ENCODE measurements at places on chromosomes 4 and X. TPM values are rescaled to one million over a fixed set of nuclear protein-coding genes. Genes with fewer than 3 reads are reported as not detected.
A peak's percentile ranks its signal among the peaks of the same experiment; 100 is the strongest.

The GUCY1A1 gene
- 4.0 TPM for total RNA-seq

The ENPEP gene
- 1.4 TPM for total RNA-seq

The F11 gene
- total RNA-seq, result 0.53 TPM

The TCEAL6 gene
- total RNA-seq, result not detected

DNA sequence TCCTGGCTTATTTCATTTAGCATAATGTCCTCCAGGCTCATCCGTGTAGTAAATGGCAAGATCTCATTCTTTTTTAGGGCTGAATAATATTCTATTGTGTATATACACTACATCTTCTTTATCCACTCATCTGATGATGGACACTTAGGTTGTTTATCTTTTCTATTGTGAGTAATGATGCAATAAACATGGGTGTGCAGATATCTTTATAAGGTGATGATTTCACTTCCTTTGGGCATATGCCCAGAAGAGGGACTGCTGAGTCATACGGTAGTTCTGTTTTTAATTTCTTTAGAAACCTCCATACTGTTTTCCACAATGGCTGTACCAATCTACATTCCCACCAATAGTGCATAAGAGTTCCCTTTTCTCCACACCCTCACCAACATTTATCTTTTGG, 317.6 kb upstream of the CNKSR2 start:
- no peak for DNase-seq
- no peak overlapping the region for H3K4me3 ChIP-seq
- no peaks in the 10 kb centered on the region for H3K27me3 ChIP-seq
- H3K27ac ChIP-seq, result no peak overlapping the region
- peaks cover 5% of the 10 kb centered on the region for H3K36me3 ChIP-seq

DNA sequence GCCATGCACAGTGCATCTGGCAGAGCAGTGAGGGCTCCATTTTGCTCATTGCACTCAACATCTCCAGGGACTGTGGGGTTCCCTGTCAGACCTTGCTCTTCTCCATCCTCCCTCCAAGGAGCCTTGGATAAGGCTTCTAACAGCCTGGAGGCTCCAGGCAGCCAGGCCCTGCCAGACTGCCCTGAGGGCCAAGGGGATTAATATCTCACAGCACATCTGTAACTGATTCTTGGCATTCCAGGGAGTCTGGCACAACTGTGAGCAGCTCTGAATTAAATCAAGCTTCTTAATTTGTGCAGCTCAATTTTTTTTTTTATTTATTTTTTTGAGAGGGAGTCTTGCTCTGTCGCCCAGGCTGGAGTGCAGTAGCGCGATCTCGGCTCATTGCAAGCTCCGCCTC, 224.5 kb upstream of the PGRMC2 start:
- H3K27me3 ChIP-seq, result no peaks in the 10 kb centered on the region
- DNase-seq, result no peak
- no peak overlapping the region for H3K4me3 ChIP-seq
- no peak overlapping the region for H3K27ac ChIP-seq
- H3K4me1 ChIP-seq, result peaks cover 2% of the 10 kb centered on the region

GRCh38 chr4:26023203-26023972, 109.4 kb downstream of the SMIM20 start:
- H3K27me3 ChIP-seq, result peaks cover 10% of the 10 kb centered on the region
- no peak for DNase-seq
- no peak overlapping the region for H3K4me3 ChIP-seq
- no peak overlapping the region for H3K27ac ChIP-seq
- peaks cover 41% of the 10 kb centered on the region for H3K4me1 ChIP-seq
- H3K36me3 ChIP-seq, result no peaks in the 10 kb centered on the region

GRCh38 chrX:70132877-70133302, 357 bp upstream of the IGBP1 start:
- no peaks in the 10 kb centered on the region for H3K27me3 ChIP-seq
- H3K4me3 ChIP-seq, result peak overlapping the region; percentile 99
- peaks cover 3% of the 10 kb centered on the region for H3K36me3 ChIP-seq
- peaks cover 6% of the 10 kb centered on the region for H3K4me1 ChIP-seq
- no peak for DNase-seq

DNA sequence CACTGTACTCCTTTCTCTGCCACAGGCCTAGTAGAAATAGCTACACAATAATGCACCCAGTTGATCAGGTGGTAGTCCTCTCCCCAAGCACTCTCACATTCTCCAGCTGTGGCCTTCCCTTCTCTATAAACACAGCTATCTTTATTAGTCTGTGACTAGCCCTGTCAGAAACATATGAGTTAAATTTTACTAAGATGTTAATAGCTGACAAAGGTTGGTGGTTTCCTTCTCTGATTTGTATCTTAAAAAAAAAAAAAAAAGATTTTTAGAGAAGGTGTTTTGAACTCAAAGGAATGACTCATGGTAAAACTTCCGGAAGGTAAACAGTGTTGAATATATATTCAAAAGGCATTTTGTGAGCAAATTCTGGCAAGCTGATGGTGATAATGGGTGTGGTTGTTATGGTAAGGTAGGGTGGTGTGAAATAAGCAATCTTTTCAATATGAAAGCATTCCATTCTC, 327.4 kb downstream of the PPP3CA start:
- no peaks in the 10 kb centered on the region for H3K27me3 ChIP-seq
- H3K4me3 ChIP-seq, result no peak overlapping the region
- peaks cover 2% of the 10 kb centered on the region for H3K4me1 ChIP-seq
